ENCODE measurements at places on chromosomes 4 and X. TPM values are rescaled to one million over a fixed set of nuclear protein-coding genes. Genes with fewer than 3 reads are reported as not detected.

DNA sequence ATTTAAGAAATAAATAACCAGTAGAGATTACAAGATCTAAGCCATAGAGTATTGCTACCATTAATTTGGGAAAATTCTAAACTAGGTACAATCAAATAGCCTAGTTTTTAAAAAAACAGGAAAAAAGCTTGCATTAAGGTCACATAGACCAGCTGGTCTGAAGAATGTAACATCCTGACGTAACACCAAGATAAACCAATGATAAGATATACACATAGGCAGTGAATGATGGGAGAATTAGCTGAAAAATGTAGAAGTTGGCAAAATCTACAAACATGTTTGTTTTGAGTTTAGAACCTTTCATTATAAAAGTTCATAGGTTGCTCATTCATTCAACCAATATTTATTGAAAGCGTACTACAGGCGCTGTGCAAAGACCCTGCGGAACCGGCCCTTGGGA, 120.0 kb downstream of the SH3RF1 start:
- no peak for DNase-seq

- no peak for DNase-seq
Measured at GRCh38 chr4:83255584-83255983, 29.0 kb downstream of the COQ2 start.

DNA sequence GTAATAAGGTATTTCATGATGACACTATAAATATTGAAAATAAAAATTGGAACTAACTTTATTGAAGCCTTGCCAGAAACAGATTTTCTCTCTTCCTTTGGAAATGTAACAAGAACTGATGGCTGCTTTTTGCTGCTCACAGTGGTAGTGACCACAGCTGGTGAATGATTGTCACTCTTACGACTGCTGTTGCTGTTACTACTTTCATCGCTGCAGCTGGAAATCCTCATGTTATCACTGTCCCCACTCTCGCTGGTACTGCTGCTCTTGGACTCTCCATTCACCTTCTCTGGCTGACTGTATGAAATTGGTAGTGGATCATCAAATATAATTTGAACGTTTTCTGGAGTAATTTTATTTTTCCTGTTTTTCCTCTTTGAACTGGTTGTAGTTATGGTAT, 28.5 kb upstream of the COX18 start:
- no peak for DNase-seq

GRCh38 chr4:37392521-37393255, 148.1 kb downstream of the NWD2 start:
- no peak for DNase-seq

GRCh38 chr4:80196922-80197573, at the start of gene PRDM8:
TSS of gene PRDM8 (plus strand) at chr4:80197503. CDS start at chr4:80200081, 2,578 bp downstream.
- no peak for DNase-seq

- DNase-seq = no peak
Measured at GRCh38 chr4:47106561-47106960, 75.2 kb downstream of the GABRB1 start.

DNA sequence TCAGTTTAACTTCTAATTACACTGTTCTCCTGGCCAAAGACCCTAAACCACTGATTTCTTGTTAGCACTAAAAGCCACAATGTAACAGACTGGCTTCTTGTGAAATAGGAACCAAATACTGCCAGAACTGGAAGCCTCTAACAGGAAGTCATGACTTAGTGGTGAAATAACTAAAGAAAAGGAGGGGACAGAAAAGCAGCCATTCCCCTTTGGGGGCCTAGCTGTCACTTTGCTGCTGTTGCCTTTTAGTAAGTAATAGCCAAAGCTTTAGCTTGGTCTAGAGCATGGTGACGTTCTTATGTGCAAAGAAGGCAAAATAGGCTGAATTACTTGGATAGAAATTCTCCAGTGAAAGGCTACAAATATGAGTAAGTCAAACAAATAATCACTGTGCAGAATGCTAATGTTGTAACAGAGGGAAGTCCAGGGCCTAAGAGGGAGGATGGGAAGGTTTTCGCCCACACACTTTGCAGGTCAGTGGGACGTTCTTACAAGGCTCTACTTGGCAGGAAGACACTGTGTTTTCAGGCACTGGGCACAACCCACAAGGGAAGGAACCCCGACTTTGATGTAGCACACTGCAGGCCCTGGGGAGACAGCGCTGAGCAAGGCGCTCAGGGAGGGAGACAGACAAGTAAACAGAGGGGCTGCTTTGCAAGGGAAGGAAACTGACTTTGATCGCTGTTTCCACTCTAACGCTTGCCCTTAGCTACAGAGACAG, 16.7 kb downstream of the GAB3 start:
- no peak for DNase-seq

GRCh38 chr4:10117359-10118047, 904 bp upstream of the WDR1 start:
- no peak for DNase-seq

DNA sequence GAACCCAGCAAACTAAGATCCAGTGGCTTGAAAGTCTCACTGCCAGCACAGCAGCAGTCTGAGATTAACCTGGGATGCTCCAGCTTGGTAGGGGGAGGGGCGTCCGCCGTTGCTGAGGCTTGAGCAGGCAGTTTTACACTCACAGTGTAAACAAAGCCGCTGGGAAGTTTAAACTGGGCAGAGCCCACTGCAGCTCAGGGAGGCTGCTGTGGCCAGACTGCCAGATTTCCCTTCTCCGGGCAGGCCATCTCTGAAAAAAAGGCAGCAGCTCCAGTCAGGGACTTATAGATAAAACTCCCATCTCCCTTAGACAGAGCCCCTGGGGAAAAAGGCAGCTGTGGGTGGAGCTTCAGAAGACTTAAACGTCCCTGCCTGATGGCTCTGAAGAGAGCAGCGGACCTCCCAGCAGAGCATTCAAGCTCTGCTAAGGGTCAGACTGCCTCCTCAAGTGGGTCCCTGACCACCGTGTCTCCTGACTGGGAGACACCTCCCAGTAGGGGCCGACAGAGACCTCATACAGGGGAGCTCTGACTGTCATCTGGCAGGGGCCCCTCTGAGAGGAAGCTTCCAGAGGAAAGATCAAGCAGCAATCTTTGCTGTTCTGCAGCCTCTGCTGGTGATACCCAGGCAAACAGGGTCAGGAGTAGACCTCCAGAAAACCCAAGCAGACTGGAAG, 45.1 kb upstream of the CDX4 start:
- DNase-seq = no peak

DNA sequence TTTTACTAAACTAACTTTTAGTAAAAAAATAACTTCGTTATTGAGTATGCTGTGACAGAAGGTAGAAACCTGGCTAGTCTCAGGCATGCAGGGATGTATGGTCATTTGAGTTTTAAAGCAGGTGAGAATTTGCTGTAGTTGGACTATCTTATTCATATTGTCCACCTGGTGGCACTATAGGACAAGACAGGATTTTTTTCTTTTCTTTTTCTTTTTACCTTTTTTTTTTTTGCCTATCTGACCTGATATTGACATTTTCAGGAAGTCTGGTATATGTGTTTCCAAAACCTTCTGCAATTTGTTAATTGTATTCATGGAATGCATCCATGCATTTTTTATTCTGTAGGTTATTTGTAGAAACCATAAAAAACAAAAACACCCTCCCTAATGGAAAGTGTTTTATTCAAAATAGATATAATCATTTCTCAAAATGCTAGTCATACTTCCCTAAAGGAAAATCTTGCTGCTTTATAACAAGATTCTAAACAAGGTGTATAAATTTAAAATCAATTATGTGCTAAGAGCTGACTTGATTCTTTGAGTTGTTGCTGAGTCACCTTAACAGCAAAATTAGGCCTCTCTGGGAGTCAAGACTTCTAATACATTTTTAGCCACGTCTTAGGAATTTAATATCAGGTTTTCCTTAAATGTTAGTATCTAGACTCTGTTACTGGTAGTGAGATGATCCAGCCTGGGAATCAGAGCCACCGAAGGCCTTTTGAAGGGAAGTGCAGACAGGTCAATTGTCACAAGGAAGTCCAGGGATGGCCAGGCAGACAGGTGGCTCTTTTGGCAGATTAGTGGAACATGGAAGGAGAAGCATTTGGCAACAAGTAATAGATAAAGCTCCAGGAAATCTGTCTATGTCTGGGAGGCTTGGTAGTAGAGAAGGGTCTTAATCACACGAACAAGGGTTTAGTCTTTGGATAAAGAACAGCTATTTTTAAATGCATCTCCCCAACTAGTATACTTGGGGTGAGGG, 201.3 kb upstream of the GNPDA2 start:
- DNase-seq = no peak

The CTAG2 gene
- polyA plus RNA-seq = not detected

The LINC00632 gene
- polyA plus RNA-seq = 69.9 TPM

Data from AG04450 (cell line).